Activated CD4-positive, alpha-beta T cell treated with anti-CD3 and anti-CD28 coated beads, Interleukin-2, amount 10 ng/mL, durations not matched to agents 7 days and 5 days (primary cell): ENCODE measurements at places on chromosomes 5 and 9.
A peak's percentile ranks its signal among the peaks of the same experiment; 100 is the strongest.

- peak; percentile 63 for DNase-seq
- no peaks in the 10 kb centered on the region for H3K27me3 ChIP-seq
- peak overlapping the region; percentile 93 for H3K4me3 ChIP-seq
- H3K36me3 ChIP-seq: peaks cover 2% of the 10 kb centered on the region
These were observed 813 bp downstream of the GNAQ start for GRCh38 chr9:78030553-78031443.

DNA sequence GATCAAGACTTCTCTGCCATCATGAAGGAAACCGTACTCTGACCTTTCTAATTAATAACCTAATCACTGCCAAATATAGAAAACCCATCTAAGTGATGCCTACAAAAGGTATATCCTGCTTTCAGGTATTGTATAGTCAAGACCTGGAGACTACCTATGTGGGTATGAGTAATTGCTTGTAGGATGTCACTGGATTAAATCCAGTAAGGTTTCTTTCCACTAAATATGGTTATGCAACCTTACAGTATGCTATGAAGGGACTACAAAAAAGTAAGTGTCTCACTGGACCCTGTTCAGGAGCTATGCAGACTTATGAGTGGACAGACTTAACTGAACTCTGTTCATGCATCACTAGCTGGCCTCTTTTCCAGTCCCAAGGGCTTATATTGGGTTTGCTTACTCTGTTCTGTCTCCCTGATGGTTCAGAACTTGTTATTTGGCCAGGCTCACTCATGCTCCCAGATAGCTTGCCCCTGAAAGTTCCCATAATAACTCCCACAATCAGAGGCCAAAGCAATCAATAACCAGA lies 51.1 kb downstream of the PDE6A start:
- no peak overlapping the region for H3K4me3 ChIP-seq
- H3K27ac ChIP-seq: no peak overlapping the region
- peaks cover 1% of the 10 kb centered on the region for H3K4me1 ChIP-seq
- DNase-seq: no peak

GRCh38 chr5:143313298-143313852 lies 90.1 kb downstream of the NR3C1 start:
- no peak overlapping the region for H3K27ac ChIP-seq
- no peaks in the 10 kb centered on the region for H3K27me3 ChIP-seq
- peaks cover 12% of the 10 kb centered on the region for H3K4me1 ChIP-seq

DNA sequence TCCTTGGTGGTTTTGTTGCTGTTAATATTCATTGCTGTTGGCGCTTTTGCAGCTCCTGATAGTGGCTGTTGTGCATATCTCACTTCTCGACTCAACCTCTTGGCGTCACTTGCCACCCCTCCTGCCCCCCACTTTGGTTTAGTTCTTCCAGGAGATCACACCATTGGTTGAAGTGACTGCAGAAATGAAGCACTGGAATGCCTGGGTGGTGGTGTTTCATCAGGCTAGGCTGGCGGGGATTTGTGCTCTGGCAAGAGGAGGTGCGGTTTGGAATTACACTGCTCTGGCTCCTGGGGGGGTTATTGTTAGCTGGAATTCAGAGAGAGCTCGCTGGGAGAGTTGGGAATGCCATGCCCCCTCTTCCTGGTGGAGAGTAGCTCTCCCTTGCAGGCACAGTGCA lies 11.5 kb downstream of the PRRC2B start:
- peaks cover 48% of the 10 kb centered on the region for H3K36me3 ChIP-seq
- peak overlapping the region; percentile 66 for H3K4me3 ChIP-seq

DNA sequence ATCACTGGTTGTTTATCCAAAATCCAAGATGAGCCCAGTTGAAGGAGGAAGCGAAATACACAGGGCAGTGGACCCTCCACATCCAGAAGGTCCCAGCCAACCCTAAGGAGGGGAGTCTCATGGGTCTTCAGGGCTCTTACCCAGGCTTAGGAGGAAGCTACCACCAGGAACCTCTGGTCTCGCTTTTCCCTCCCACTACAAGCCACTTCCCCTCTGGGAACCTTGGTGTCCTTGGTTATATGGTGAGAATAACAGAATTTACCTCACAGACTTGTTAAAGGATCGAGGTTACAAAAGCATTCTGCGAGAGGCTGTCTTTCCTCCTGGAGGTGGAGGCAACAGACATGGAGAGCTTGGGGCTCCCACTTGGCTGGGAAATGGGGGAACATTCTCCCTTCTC lies 3.4 kb downstream of the HIGD2A start:
- peaks cover 25% of the 10 kb centered on the region for H3K36me3 ChIP-seq
- peaks cover 23% of the 10 kb centered on the region for H3K4me1 ChIP-seq
- H3K4me3 ChIP-seq: no peak overlapping the region
- H3K27me3 ChIP-seq: no peaks in the 10 kb centered on the region

DNA sequence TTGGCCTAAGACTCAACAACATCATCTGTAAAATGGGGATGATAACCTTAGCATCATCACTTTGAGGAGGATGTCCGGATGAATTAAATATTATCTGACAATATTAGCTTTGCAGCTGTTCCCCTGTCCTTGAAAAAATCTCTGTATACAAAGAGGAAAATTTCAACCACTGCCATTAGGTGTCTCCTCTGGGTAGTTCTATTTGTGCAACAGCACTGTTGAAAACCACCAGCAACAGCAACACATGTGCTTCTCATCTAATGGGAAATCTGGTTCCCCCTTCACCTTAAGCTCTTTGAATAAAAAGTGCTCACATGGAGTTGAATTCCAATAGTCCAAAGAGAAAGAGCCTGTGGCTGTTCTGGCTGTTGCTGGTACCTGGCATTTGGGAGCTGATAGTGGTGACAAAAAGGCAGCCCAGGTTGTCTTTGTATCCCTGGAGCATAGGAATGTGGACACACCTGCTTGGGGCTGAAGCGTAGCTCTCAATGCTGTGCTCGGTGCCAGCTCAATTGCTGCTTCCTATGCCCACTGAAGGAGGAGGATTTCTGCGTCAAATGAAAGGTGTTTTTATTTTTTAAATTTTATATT lies 322.1 kb upstream of the MSX2 start:
- H3K4me1 ChIP-seq: no peaks in the 10 kb centered on the region
- H3K27ac ChIP-seq: no peak overlapping the region
- H3K4me3 ChIP-seq: no peak overlapping the region
- H3K27me3 ChIP-seq: no peaks in the 10 kb centered on the region

- H3K27me3 ChIP-seq: peaks cover 67% of the 10 kb centered on the region
- DNase-seq: no peak
- H3K27ac ChIP-seq: no peak overlapping the region
- H3K36me3 ChIP-seq: no peaks in the 10 kb centered on the region
- peaks cover 9% of the 10 kb centered on the region for H3K4me1 ChIP-seq
These were observed 5.2 kb downstream of the SHROOM1 start for GRCh38 chr5:132825033-132825833.

DNA sequence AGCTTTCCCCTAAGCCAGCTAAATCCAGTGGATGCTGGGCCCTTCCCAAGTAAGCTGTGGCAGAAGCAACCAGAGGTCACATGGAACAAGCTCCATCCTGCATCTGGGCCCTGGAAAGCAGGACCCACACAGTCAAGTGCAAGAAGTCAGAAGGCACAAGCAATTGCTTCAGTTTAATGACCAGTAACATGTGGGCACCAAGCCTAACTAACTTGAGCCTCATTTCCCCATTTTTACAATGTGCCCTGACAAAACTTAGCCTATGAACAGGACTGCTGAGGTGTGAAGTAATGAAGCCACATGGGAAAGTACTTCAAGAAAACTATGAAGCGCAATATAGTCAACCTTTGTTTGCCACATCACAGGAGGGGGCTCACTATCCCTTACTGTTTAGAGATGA lies 90.5 kb downstream of the TLE1 start:
- H3K27ac ChIP-seq: no peak overlapping the region
- no peaks in the 10 kb centered on the region for H3K36me3 ChIP-seq
- peaks cover 10% of the 10 kb centered on the region for H3K27me3 ChIP-seq
- peaks cover 2% of the 10 kb centered on the region for H3K4me1 ChIP-seq

GRCh38 chr5:125251703-125252102 lies 505.3 kb upstream of the ZNF608 start:
- H3K36me3 ChIP-seq: no peaks in the 10 kb centered on the region
- no peak overlapping the region for H3K4me3 ChIP-seq
- H3K27me3 ChIP-seq: no peaks in the 10 kb centered on the region
- no peak overlapping the region for H3K27ac ChIP-seq

GRCh38 chr9:112858625-112859147 lies 32.0 kb downstream of the SLC46A2 start:
- H3K36me3 ChIP-seq: no peaks in the 10 kb centered on the region
- H3K27ac ChIP-seq: no peak overlapping the region
- H3K27me3 ChIP-seq: no peaks in the 10 kb centered on the region

- no peak overlapping the region for H3K4me3 ChIP-seq
- H3K36me3 ChIP-seq: peaks cover 39% of the 10 kb centered on the region
- H3K27ac ChIP-seq: no peak overlapping the region
- no peak for DNase-seq
These were observed 71.3 kb downstream of the KDM4C start for GRCh38 chr9:6829027-6829426.

DNA sequence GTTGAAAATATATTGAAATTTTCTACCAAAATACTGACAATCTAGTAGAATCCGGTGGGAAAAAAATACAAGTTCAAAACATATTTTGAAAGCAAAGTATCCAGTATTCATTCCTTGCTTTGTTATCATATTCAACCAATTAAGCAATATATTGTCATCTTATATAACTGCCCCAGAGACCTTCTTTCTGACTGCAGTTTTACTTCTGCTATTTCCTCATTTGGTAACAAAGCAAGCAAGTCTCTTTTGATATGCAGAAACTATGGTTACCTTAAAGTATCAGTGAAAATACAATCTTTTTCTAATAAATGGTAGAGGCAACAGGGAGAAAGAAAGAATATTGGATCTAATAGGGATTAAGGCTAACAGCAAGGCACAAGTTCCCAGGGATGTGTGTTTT lies 663.7 kb upstream of the MEF2C start:
- DNase-seq: no peak
- H3K4me1 ChIP-seq: no peaks in the 10 kb centered on the region
- H3K27ac ChIP-seq: no peak overlapping the region
- no peaks in the 10 kb centered on the region for H3K36me3 ChIP-seq
- H3K27me3 ChIP-seq: no peaks in the 10 kb centered on the region

DNA sequence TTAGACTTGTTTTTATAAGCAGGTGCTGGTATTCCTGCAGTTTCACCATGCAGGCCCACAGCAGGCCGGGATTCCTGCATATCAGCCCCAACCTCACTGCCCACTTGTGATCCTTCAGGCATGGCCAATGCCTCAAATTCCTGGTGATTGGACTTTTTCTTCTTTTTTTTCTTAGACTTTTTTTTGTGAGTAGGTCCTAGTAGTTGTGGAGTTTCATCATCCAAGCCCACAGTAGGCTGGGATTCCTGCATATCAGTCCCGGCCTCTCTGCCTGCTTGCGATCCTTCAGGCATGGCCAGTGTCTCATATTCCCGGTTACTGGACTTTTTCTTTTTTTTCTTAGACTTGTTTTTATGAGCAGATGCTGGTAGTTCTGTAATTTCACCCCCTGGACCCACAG lies 4.8 kb downstream of the TTF1 start:
- H3K36me3 ChIP-seq: peaks cover 60% of the 10 kb centered on the region
- peak overlapping the region; percentile 7 for H3K27ac ChIP-seq

GRCh38 chr9:88725300-88726019 lies 190.5 kb downstream of the NXNL2 start:
- no peak overlapping the region for H3K4me3 ChIP-seq
- no peaks in the 10 kb centered on the region for H3K36me3 ChIP-seq
- peaks cover 22% of the 10 kb centered on the region for H3K27me3 ChIP-seq
- H3K4me1 ChIP-seq: no peaks in the 10 kb centered on the region

DNA sequence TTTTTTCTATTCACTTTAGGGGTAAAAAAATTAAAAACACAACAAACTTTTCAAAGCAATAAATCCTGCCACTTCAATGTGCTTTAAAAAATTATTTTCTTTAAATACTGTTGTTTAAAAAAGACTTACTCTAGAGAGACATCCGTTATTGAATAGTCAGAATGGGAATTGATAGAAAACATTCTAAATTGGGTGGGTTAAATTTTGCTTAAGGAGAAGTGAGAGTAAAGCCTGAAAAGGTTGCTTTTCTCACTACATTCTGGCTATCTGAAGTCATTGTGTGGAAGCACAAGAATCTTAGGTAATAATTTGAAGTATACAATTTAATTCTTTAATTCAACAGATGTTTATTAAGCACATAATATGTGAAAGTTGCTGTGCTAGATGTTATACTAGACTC lies 509.3 kb downstream of the NR2F1-AS1 start:
- H3K4me3 ChIP-seq: no peak overlapping the region
- no peaks in the 10 kb centered on the region for H3K36me3 ChIP-seq
- H3K27me3 ChIP-seq: no peaks in the 10 kb centered on the region
- DNase-seq: no peak
